Hepatocyte (in vitro differentiated cells): ENCODE measurements at places on chromosomes 12 and 14. TPM values are rescaled to one million over a fixed set of nuclear protein-coding genes. Genes with fewer than 3 reads are reported as not detected.

- DNase-seq, result no peak
Observed at GRCh38 chr14:97033556-97034081, 236.4 kb downstream of the VRK1 start.

DNA sequence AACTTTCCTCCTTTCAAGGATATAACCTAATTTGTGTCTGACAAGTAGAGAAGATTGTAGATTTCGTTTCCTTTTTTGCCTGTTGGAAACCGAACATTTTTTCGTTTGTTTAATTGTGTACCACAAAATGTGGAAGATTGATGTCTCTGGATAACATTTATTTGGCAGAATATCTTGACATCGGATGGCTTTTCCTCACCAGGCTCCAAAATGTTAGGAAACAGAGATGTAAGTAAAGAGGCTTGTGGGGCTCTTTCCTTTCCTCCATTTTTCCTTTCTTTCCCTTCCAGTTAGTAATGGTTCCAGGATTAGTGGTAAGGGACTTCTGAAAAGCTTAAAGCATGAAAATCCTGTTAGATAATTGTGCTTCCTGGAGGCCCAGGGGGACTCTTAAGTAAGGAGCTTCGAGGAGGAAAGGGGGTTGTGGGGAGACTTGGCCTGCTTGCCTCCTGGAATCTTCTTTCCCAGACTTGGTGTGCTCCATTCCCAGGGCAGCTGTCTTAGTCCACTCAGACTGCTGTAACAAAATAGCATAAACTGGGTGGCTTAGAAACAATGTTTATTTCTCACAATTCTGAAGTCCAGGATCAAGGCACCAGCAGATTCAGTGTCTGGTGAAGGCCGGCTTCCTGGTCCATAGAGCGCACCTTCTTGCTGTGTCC, 243.1 kb upstream of the PWP1 start:
- DNase-seq, result no peak

Gene MAPK1IP1L
- total RNA-seq, result 69.9 and 91.0 TPM in 2 replicates

DNA sequence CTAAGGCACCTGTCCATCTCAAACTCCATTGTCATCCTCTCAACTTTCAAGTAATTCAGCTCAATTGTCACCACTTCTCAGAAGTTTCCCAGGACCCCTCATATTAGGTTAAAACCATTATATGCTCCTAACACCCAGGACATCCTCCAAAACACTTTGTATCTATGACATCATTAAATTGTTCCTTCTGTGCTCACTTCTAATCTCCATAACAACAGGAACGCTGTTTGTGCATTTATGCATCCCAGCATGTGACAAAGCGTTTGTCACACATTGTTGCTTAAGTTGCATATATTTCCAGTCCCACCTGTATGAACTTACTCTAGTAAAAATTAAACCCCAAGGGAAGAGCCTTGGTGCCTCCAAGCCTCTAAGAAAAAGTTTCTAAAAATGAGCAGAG, 133.9 kb downstream of the TBX5 start:
- no peak for DNase-seq

DNA sequence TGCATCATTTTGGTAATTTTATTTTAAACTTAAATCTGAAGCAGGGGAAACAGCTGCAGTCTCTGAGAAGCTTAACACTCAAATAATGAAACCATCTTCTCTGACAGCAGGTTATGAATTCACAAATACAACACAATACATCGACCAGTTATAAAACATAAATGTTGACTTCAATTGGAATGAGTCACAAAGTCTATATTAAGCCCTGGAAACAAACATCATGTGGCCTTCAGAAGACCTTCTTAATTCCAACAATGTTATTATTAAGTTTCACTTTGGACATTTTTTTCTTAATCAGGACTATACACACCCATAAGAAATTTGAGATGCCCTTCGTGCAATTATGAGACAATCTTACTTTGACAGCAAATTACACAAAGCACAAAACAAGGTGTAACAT, 68.9 kb downstream of the CEP128 start:
- no peak for DNase-seq

DNA sequence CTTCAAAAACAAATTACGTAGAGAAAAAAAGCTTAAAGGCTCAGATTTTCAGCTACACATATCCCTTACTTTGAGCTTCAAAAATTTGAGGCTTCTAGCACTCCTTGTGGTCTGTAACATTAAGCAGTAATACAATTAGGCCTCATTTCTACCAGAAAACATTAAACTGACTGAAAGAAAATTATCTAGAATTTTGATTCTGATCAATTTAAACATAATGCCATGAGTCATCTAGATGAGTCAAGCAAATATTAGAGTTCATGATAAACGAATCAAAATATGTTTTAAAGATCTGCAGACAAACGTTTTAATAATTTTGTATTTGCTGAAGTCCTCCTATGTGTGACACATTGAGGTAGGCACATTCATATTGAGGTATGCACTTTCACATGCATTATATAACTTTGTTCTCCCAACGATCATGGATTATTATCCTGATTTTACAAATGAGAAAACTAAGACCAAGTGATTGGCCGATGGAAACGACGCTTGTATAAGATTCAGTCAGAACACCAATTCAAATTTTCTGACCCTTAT, 4.3 kb downstream of the OSBPL8 start:
- DNase-seq, result no peak

GRCh38 chr12:48119834-48120195, 651 bp downstream of the PFKM start:
- no peak for DNase-seq

DNA sequence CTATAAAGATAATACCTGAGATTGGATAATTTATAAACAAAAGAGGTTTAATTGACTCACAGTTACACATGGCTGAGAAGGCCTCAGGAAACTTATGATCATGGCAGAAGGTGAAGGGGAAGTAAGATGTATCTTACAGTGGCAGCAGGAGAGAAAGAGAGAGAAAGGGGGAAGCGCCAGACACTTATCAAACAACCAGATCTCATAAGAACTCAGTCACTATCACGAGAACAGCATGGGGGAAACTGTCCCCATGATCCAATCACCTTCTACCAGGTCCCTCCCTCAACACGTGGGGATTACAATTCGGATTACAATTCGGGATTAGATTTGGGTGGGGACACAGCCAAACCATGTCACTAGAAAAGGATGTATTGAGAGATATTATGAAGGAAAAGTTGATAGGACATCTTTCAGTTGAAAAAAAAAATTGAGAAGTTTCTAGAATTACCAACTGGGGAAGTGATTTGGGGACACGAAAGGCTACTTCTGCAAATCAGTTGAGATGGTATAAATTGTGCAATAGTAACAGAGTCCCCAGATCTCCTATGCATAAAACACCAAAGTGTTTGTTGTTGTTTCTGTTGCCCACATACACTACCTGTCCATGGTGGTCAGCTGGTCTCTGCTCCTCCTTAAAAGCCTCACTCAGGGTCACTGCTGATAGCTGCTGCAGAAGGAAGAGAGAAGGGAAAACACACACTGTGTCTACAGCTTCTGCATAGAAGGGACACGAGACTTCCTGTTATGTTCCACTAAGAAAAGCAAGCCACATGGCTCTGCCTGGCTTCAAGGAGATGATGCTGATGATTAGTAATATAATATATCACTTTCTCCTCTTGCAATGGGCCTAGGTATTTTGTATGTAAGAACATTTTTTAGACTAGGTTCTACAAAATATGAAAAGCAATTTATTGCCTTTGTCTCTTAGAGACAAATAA, 465.5 kb downstream of the PDZRN4 start:
- no peak for DNase-seq
